Activated T-helper 1 cell treated with anti-CD3 and anti-CD28 coated beads, Interleukin-12 subunit alpha, Interleukin-12 subunit beta, Interleukin-2, Interleukin-4 antibody, amounts not matched to agents 30 ng/mL and 10 ng/mL and 1 ng/mL, durations not matched to agents 14 hours and 24 hours and 36 hours (primary cell): ENCODE measurements at places on chromosomes 2 and 18.
A peak's percentile ranks its signal among the peaks of the same experiment; 100 is the strongest.

DNA sequence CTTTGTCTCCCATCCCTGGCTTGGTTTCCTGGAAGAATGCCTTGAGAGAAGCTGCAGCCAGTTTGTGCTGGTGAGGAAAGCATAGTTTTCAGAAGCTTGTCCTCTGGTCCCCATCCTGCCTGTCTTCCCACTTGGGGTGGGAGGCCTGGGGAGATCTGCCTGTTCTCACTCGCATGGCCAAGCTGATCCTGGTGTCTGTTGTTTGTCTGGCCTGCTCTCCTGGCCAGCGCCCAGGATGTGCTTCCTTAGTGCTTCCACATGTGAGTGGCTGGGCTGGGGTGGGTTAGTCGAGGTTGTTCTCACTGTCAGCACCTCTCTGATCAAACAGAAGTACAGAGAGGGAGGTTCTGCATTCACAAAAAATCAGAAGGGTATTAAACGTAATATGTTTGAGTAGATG lies 49.5 kb downstream of the PTPRM start:
- no peaks in the 10 kb centered on the region for H3K4me1 ChIP-seq
- DNase-seq = no peak
- peaks cover 3% of the 10 kb centered on the region for H3K27me3 ChIP-seq
- no peak overlapping the region for H3K27ac ChIP-seq
- H3K36me3 ChIP-seq = no peaks in the 10 kb centered on the region

GRCh38 chr2:88735133-88735532 lies 43.7 kb downstream of the RPIA start:
- peaks cover 18% of the 10 kb centered on the region for H3K4me1 ChIP-seq
- no peaks in the 10 kb centered on the region for H3K27me3 ChIP-seq
- H3K36me3 ChIP-seq = peaks cover 23% of the 10 kb centered on the region
- DNase-seq = no peak
- H3K4me3 ChIP-seq = no peak overlapping the region
- no peak overlapping the region for H3K27ac ChIP-seq

GRCh38 chr18:57353940-57354461 lies 1.6 kb downstream of the ST8SIA3 start:
- no peak overlapping the region for H3K4me3 ChIP-seq
- no peak for DNase-seq
- H3K27ac ChIP-seq = no peak overlapping the region
- H3K36me3 ChIP-seq = no peaks in the 10 kb centered on the region

DNA sequence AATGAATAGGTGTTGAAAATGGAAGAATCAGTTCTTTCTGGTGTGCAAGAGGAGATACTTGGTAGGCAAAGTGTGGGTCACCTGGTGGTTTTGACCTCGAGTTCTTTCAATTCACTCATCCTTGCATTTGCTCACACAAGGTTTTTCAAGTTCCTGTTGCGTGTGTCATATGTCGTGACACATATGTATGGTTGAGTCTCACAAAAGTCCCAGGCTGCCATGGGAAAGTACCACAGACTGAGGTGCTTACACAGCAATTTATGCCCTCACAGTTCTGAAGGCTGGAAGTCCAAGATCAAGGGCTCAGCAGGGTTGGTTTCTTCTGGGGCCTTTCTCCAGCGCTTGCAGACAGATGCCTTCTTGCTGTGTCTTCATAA lies 64.4 kb downstream of the NCK2 start:
- no peak overlapping the region for H3K4me3 ChIP-seq
- H3K27ac ChIP-seq = peak overlapping the region; percentile 81
- no peak for DNase-seq
- no peaks in the 10 kb centered on the region for H3K27me3 ChIP-seq
- H3K36me3 ChIP-seq = peaks cover 31% of the 10 kb centered on the region
- peaks cover 82% of the 10 kb centered on the region for H3K4me1 ChIP-seq
